Astrocyte (in vitro differentiated cells and primary cell): ENCODE measurements at places on chromosomes 4 and X. TPM values are rescaled to one million over a fixed set of nuclear protein-coding genes. Genes with fewer than 3 reads are reported as not detected.

GRCh38 chr4:95625020-95625419 lies 76.2 kb upstream of the UNC5C start:
- DNase-seq = no peak
- no peak overlapping the region for H3K4me3 ChIP-seq
- H3K36me3 ChIP-seq = no peaks in the 10 kb centered on the region
- no peak overlapping the region for H3K27ac ChIP-seq
- H3K27me3 ChIP-seq = no peaks in the 10 kb centered on the region
- H3K4me1 ChIP-seq = no peaks in the 10 kb centered on the region

Gene HS6ST2
- total RNA-seq = 12.9 and 15.0 TPM in 2 replicates

DNA sequence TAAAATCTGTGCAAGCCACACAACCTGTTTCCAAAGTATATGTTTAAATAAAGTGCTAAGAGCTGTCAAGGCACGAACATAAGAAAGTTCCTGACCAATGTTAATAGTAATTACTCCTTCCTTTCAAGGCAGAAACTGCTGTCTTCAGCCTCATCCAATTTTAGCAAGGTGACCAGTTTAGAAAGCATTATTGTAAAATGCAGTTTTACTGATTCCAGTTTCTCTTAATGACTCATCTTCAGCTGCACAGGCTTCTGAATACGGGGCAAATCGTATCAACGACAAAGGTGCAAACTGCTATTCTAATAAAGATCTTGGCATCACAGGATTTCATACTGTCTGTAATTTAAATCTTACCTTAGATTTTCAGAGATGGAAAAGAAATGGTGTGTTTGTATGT lies 87.5 kb downstream of the PPP3CA start:
- peaks cover 6% of the 10 kb centered on the region for H3K4me1 ChIP-seq
- H3K27me3 ChIP-seq = no peaks in the 10 kb centered on the region
- no peaks in the 10 kb centered on the region for H3K36me3 ChIP-seq
- H3K4me3 ChIP-seq = no peak overlapping the region

- no peak overlapping the region for H3K4me3 ChIP-seq
- DNase-seq = no peak
- no peak overlapping the region for H3K27ac ChIP-seq
Observed at GRCh38 chrX:3252744-3253143, 93.7 kb downstream of the MXRA5 start.

- H3K4me3 ChIP-seq = no peak overlapping the region
- DNase-seq = no peak
- peaks cover 12% of the 10 kb centered on the region for H3K4me1 ChIP-seq
Observed at GRCh38 chr4:11616856-11617255, 188.2 kb upstream of the HS3ST1 start.

DNA sequence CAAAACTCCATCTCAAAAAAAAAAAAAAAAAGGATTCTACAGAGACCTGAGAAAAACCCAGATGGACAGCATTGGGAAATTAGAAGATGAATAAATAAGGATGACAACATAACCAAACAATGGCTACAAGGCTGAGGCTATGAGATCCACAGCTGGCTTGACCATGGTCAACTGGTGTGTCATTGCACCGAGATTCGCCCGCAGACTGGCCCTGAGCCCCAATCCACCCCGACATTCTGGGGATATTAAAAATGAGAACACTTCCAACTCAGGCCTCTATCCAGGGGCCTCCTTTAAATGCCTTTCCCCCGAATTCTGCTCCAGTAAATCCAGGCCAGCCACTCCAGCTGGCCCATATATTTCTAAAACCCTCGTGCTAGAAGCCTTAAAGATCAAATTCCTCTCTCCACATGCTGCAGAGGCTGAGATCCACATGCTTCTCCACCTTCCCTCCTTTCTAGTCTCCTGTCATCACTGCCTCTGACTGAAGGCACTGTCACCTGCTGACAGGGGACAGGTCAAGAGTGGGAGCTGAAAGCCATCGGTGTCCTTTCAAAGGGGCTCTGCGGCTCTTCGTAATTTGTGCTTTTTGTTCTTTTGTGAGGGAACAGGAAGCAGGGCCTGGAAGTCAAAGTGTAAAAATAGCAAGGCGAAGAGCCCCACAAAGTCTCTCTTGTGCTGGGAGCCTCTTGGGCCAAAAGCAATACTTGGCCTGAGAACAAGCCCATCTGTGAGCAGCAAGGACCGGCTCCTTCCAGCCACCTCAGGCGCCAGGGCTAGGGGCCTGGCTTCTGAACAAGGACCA lies 203.7 kb downstream of the NSUN7 start:
- no peaks in the 10 kb centered on the region for H3K36me3 ChIP-seq
- DNase-seq = no peak
- no peaks in the 10 kb centered on the region for H3K4me1 ChIP-seq
- H3K27ac ChIP-seq = no peak overlapping the region
- H3K4me3 ChIP-seq = no peak overlapping the region
